Inflammatory macrophage treated with lipopolysaccharide for 4 hours (primary cell): ENCODE measurements at places on chromosomes 7 and 10.

DNA sequence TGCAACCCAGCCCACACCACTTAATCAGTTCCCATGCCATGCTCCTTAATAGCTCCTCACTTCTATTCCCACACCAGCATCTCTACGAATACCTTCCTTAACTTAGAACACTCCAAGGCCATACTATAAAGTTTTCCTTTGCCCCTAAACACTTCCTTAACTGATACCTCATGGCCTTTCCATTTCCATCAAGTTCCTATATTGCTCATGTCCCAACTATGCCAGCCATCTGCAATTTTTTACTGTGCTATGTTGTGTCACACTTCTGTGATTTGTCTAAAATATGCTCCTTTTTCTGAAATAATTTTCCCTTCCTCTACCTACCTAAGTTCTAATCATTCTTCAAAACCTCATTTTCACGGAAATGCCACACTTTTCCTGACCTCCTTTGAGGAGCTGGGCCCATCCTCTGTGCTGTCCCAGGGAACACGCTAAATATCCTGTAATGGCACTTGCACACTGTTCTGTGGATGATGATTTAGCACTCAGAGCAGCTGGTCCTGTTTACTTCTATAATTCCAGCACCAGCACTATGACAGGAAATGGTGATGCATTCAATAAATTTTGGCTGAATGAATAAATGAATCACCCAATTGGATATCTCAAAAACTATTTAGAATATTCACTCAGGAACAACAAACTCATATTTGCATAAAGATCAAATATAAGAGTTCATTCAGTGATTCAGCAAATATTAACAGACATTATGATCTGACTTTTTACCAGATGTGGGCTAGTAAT, 266.5 kb upstream of the HGF start:
- no peak for DNase-seq

DNA sequence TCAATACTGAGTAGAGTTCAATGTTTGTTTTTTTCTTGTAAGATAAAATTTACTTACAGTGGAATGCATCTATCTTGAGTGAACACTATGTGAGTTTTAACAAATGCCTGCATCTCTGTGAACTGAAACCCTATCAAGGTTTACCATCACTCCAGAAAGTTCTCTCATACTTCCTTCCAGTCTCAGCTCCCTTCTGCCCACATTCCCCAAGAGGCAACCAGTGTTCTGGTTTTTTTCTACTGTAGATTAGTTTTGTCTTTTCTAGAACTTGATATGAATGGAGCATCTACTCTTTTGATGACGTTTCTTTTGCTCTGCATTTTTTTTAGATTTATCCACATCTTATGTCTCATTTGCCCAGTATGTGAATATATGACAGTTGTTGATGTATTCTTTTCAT, 17.1 kb downstream of the WIPI2 start:
- no peak for DNase-seq

GRCh38 chr10:77836299-77836820, 90.2 kb downstream of the DLG5 start:
- peak; percentile 89 for DNase-seq

- DNase-seq = no peak
These were observed 600.9 kb upstream of the MKI67 start for GRCh38 chr10:128727114-128727513.

- DNase-seq = no peak
These were observed 13.1 kb upstream of the KMT2E start for GRCh38 chr7:105000927-105001336.

DNA sequence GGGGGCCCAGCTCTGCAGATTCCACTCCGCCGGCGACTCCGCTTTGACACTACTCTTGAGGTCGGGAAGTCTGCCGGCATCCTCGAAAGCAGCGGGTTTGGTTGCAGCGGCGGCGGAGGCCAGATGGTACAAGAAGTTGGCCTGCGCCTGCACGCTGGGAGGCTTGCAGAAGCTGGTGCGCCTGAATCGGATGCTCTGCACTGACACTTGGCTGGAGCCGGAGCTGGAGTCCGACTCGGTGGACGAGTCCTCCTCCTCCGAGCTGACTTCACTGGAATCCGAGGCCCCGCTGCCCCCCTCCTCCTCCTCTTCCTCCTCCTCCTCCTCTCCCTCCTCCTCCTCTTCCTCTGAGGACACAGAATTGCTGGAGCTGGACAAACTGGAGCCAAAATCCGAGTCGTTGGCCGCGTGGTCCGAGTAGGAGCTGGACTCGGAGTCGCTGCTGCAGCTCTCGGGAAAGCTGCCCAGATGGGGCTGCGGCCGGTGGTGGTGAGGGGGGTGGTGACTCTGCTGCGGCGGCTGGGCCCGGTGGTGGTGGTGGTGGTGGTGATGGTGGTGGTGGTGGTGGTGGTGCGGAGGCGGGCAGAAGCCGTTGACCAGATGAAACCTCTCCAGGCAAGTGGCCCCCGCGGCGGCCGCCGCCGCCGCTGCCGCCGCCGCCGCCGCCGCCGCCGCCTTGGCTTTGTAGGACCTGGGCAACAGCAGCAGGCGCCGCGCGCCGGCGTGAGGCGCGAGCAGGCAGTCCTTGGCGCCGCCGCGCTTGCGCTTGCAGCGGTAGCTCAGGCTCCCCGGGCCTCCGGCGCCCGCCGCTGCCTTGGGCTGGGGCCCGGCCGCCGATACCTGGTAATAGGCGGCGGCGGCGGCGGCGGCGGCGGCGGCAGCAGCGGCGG, 9.0 kb downstream of the SKIDA1 start:
- peak; percentile 48 for DNase-seq

GRCh38 chr7:45401851-45402250, 172.3 kb upstream of the ADCY1 start:
- DNase-seq = no peak

GRCh38 chr7:118590107-118590506, 365.6 kb downstream of the ANKRD7 start:
- DNase-seq = peak; percentile 20

DNA sequence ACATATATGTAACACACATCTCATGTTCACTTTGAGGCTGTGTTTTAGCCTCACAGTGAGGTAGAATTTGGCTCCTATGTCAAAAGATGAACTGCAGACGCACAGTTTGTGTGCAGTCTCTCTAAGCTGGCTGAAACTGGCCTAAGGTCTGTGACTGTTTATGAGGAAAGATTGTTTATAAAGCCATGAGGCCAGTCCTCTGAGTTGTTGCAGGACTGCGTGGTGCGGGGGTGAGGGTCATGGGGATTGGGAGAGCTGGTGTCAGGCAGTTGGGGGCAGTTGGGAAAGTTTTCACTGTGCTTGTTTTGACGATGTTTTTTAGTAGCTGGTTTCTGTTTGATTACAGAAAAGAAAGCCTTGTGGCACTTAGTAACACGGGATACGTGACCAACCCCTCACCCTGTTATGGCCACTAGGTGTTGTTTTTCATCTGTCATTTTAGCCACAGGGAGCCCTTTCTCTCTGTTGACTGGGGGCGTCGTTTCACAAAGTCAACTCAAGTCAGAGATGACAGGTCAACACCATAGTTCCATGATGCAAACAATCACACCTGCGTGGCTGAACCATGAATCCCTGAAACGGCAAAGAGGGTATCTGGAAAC, 310.9 kb downstream of the CCDC3 start:
- DNase-seq = no peak

GRCh38 chr7:92784935-92785334, 51.4 kb downstream of the CDK6 start:
- no peak for DNase-seq

DNA sequence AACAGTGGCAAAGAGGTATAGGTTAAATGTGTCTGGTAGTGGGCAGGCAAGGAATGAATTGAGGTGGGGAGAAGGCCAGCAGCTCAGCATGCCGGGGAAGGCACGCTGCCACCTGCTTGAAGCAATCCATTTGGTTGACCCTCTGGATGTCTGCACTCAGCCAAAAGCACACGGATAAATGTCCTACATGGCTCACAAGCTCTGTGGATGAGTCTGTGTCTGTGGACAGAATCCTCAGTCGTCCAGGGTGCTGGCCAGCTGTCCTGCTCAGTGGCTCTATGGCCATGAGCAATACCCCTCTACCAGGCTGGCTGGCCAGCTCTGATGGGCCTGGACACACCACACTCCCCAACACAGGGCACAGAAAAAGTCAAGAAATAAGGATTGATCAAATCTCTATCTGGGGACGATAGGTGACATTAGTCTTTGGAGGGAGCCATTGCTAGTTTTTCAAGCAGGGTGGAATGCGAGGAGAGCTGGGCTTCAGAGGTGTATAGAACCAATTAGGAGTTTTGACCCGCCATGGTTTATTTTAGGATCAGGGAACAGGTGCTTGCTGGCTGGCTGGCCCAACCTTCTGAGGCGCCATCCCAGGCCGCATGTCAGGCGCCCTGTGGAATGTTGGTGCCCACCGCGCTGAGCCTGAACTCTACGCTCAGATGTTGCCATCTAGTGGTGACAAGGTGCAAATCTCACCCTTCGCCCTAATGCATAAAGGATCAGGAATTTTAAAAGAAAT, 493.4 kb downstream of the TNS3 start:
- peak; percentile 18 for DNase-seq

- DNase-seq = no peak
These were observed 741.3 kb downstream of the PHTF2 start for GRCh38 chr7:78539825-78540224.

DNA sequence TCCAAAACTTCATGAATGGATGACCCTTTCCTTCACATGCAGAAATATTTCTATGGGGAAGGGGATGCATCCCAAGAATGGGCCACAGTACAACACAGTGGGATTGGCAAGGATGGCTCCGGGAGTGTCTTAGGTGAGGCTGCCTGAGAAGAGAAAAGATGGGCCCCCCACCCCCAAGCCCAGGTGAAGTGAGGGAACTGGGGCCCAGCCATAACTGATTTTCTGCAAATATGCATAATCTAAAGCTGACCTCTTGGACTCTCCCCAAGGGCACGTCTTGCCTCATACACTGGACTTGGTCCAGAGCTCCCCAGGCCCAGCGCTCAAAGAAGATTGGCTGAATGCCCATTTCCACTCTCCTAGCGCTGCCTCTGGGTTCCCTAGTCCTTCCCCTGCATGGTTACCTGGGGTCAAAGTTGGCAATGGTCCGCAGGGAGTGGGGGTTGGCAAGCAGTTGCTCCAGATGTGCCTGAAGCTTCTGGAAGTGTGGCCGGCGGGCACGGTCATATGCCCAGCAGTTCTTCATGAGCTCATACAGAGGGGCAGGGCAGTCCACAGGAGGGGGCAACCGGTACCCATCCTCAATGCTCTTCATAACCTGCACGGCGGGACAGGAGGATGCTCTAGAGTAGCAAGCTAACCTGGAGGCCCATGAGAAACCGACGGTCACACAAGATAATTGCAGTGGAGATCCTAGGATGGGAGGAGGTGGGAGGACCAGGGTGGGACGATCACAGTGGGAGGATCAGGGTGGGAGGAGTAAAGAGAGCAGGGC, 12.3 kb downstream of the ZYX start:
- DNase-seq = no peak

- DNase-seq = no peak
These were observed 12.9 kb downstream of the ARL3 start for GRCh38 chr10:102701272-102701671.

DNA sequence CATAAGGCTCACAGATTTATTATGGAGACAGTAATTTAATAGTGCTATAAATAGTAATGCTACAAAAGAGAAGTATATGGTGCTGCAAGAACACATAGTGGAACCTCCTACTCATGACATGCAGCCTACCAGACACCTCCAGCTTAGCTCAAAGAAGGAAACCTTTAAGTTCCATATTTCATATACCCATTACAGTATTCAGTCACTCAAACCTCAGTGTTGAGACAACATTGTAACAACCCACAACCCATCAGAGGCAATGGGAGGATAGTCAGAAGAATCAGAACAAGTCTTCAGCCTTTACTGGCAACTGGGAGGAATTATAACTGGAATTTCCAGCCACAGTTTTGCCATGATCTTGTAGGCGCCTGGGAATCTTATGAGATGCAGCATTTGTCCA, 186.3 kb upstream of the VSTM2A start:
- DNase-seq = no peak

- no peak for DNase-seq
These were observed 16.2 kb upstream of the INSIG1 start for GRCh38 chr7:155281398-155281969.

GRCh38 chr10:73965890-73966768, 31.8 kb upstream of the VCL start:
- DNase-seq = peak; percentile 67

DNA sequence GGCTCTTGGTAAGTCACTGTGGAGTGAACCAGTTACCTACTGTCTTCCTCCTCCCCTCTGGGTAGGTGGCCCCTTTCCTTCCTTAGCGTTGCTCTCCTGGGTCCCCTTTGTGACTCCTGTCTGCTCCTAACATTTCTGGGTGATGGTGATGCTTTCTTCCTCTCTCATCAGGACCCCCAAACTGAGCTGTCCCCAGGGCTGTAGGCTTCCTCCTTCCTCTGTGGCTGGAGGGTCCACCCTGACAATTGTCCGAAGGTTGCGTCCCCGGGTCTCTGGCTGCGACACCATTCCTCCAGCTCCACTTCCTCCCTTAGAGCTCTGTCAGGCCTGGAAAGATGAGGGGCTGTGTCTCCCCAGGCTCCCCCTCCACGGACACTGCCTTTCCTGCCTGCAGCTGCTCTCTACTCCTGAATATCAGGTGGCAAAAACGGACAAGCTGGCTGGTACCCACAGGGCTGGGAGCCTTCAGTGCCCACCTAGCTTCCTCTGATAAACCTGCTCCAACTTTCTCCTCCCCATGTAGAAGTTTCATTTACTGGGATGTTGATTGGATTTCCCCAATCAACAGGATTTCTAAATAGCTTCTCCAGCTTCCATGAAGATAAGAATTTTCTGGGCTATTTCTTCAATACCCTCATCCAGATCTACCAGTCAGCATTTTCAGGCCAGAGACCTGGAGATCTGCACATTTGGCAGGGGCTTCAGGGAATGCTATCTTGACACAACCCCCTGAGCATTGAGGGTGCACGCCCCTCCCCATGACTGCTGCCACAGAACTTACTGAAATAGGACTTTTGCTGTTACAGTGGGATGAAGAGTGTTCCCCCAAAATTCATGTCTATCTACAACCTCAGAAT, 506.5 kb downstream of the TCERG1L start:
- no peak for DNase-seq

GRCh38 chr7:38448054-38448453, 174.6 kb upstream of the TARP start:
- DNase-seq = no peak

- no peak for DNase-seq
These were observed 4.0 kb upstream of the FAM53B start for GRCh38 chr10:124748166-124748565.

GRCh38 chr7:90804370-90804769, 208.2 kb downstream of the CDK14 start:
- DNase-seq = no peak

DNA sequence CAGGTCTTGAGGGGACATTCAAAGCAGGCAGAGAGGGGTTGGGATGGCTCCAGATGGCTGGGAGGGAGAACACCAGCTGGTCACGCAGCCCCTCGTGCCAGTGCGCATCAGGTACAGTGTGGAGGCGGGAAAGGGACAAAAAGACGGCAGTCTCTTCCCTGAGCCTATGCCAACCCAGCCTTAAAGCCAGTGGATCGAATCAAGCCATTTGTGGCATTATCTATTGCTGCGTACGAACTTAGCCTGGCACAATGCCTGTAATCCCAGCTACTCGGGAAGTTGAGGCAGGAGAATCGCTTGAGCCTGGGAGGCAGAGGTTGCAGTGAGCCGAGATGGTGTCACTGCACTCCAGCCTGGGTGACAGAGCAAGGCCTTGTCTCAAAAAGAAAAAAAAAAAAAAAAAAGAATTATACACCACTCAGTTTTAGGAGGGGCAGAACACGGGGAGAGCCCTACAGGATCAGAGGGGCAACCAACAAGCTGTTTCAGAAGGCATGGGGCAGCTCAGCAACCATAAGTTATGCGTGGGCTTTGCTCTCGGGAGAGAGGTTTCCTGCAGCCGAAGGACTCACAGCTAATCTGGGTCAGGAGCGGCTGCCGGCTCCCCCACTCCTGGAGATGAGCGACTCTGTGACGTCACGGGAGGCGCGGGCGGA, 356 bp upstream of the NDUFB2 start:
- DNase-seq = peak; percentile 93
